ENCODE measurements at places on chromosomes 13 and 19. TPM values are rescaled to one million over a fixed set of nuclear protein-coding genes. Genes with fewer than 3 reads are reported as not detected.

Gene CKM
- not detected for total RNA-seq

Gene FXYD1
- total RNA-seq = 2.0 TPM

Gene CLEC17A
- total RNA-seq = 0.29 TPM

DNA sequence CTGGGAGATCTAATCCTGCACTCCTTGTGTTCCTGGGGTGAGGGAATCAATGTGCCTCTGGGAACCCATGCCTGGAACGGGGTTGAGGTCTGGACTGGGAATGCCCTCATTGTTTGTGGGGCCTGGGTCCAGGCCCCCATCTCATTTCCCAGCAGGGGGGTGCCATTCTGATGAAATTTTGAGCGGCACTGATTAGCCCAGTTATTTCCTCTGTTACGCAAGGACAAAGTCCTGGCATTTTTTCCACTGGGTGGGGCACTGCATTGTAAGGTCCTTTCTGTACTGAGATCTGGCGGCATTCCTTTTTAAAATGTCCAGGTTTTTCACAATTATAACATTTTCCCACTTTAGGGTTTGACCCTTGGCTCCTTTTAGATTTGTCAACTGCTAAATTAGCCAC is 14.8 kb downstream of the FPR3 start:
- H3K36me3 ChIP-seq = peaks cover 2% of the 10 kb centered on the region
- no peak for DNase-seq
- H3K27me3 ChIP-seq = no peaks in the 10 kb centered on the region
- no peaks in the 10 kb centered on the region for H3K4me1 ChIP-seq

DNA sequence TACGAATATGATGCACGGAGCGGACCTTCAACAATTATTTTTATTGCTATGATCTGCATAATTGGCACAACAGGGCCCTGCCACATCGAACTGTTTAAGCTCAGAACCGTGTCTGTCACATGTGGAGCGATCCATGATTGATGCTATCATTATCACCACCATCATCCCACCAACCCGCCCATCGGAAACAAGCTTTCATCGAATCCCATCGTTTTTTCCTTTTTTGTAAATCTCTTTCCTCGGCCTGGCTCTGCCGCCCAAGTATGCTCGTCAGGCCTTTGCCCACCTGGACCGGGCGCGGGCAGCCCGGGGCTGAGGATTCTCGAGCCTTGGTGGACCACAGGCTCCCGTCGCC is 533 bp upstream of the DCAF15 start:
- H3K36me3 ChIP-seq = no peaks in the 10 kb centered on the region
- no peaks in the 10 kb centered on the region for H3K27me3 ChIP-seq
- peak overlapping the region; percentile 96 for H3K27ac ChIP-seq
- peak overlapping the region; percentile 99 for H3K4me3 ChIP-seq
- DNase-seq = no peak
- H3K4me1 ChIP-seq = peaks cover 18% of the 10 kb centered on the region

All from activated T-cell treated with anti-CD3 and anti-CD28 coated beads, Interleukin-2, amount 50 U/mL, for 72 hours (primary cell).